ENCODE measurements at places on chromosomes 6 and 20.

DNA sequence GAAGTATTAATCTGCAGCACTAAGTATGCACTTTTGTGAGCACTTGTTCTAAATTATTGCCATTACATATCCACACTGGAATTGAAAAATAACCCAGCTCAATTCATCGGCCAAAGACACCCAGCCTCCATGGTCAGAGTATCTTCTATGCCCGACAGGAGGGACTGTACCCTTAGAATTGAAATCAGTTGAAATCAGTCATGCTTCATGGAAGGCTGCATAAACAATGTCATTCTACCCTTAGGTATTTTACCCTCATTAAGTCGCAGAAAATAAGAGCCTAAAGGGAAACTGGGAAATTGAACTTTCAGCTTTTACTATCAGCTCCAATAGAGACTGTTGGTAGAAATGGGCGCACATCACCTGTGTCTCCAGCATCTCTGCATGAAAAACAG is 2.9 kb upstream of the RAMACL start:
- DNase-seq = no peak

DNA sequence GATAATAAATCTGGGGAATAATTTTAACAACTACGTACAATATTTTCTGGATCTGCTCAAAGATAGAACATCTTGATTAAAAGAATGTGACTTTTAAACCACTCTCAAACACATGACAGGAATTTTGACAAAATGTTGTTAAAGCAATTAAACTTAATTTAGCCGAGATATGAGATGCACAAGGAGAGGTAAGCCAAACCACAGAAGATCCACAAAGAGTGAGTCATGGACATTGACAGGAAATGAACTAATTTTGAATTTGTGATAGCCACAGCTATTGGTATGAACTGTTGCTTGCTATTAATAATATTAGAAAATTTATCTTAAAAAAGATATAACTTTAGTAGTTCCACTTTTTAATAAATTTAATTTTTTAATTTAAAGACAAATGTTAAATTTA is 27.8 kb upstream of the VGLL2 start:
- no peak for DNase-seq

DNA sequence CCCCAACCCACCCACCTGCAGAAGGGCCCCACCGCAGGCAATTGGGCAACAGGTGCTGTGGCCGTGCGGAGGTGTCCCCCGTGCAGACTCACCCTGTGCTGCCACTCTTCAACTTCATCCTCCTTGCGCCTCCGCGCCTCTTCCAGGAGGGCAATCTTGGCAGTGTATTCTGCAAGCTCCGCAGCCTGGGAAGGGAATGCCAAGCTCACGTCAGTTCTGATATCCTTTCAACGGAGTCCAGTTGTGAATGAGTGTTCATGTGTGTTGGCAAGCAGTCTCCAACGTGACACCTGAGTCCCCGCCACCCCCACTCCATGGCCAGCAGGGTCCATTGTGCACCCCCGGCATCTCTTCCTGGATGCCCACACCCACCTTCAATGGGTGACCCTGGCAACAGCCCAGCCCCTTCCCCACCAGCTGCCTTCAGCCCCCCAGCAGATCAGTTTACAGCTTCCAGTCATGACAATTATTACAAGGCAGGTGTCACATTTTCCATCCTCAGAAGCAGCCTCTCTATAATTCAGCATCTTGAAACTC is 49.9 kb downstream of the EZR start:
- DNase-seq = peak; percentile 23

DNA sequence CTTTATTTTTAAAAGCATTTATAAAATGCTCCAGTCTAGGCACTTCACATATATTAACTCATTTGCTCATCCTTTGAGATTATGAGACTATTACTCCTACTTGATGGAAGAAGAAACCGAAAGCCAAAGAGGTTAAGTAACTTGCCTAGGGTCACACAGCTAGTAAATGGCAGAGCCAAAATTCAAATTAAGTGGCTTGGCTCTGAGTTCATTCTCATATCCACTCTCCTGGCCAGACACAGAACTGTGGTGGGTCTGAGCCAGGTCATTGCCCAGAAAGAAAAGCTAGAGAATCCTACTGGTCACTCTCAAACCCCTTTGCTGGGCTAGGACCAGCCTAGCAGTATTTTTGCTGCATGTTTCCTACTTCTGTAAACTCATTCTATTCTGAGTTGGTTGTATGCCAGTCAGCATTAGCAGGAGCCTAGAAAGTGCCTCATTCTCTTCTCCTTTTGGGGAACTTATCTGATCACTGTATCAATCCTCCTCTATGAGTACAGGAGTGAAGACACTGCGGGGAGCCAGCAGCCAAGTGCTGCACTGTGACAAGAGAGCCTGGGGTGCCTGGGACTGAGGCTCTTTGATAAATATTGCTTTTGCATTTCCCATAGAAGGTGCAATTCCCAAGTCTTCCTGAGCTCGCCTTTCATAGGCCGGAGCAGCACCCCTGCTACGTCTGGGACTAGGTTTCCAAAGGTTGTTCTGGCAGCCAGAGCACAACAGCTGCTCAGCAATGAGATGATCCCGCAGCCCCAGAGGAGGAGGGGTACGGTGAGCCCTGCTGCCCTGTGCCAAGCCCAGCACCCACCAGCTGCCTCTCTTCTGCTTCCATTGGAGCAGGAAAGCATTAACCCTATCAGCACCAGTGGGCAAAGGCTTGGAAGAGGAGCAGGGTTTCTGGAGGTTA is 728.3 kb downstream of the MAFB start:
- DNase-seq = peak; percentile 0

- no peak for DNase-seq
Measured at GRCh38 chr6:128822271-128822670, 60.7 kb upstream of the LAMA2 start.

DNA sequence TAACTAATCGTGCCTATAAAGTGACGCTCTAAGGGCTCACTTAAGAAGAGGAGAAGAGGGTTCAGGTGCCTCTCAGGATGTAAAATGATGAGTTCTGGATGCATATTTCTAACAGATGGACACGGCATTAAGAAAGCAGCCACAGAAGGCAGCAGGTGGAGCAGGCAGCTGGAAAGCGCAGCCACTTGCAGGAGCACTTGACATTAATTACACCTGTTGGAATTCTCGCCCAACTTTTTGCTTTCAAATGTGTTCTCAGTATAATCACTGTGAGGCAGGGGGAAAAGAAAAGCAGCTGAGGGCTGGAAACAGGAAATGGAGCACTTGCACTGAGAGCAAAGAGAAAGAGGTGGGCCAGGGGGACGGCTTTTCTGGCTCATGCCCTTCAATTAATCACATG is 164.2 kb downstream of the NKAIN2 start:
- no peak for DNase-seq

DNA sequence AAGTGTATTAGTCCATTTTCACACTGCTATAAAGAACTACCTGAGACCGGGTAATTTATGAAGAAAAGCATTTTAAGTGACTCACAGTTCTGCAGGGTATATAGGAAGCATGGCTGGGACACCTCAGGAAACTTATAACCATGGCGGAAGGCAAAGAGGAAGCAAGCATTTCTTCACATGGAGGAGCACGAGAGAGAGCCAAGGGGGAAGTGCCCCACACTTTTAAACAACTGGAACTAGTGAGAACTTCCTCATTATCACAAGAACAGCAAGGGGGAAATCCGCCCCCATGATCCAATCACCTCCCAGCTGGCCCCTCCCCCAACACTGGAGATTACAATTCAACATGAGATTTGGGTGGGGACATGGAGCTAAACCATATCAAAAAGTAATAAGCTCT is 28.3 kb upstream of the B3GAT2 start:
- no peak for DNase-seq

- DNase-seq = peak; percentile 97
Measured at GRCh38 chr20:34876406-34877282, at the start of gene ACSS2. ACSS2 (plus strand) TSS chr20:34876612; CDS start chr20:34876646, 34 bp downstream.

- no peak for DNase-seq
Measured at GRCh38 chr20:52724541-52724940, 247.6 kb upstream of the TSHZ2 start.

DNA sequence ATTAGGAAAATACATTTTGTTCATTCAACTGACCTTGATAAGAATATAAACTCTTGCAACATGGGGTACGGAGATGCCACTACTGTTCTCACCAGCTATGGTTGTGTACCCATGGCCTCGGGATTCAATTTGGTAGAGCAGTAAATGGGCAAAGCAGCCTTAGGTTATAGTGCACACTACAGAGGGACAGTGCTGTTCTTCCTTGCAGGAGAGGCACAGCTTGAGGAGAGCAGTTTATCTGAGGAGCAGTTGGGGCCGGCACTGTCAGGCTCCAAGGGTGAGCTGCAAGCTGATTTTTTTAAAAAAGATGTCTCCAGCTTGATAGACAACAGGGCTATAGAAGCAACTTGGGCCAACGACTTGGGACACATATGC is 82.4 kb downstream of the SLC35B3 start:
- no peak for DNase-seq

GRCh38 chr6:168195712-168196111 is 116.7 kb upstream of the FRMD1 start:
- DNase-seq = no peak

GRCh38 chr6:35463292-35463691 is 4.9 kb upstream of the RPL10A start:
- no peak for DNase-seq

GRCh38 chr6:119542037-119542436 is 192.5 kb upstream of the MAN1A1 start:
- DNase-seq = no peak

DNA sequence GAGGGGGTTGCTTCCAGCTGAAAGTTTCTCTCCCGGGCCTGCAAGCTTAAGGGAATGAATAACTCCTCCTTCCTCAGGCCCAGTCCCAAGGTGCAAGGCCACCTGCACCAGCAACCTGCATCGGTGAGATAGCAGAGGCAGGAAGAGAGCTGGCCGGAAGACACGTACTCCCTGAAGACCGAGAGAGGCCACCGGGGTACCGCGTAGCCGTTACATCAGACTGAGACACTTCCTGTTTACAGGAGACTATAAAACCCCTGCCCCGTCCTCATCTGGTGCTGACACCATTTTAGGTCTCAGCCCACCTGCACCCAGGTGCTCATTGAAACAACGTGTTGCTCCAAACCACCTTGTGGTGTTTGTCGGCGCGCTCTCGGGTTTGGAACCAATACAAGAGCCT is 60.5 kb upstream of the PRND start:
- no peak for DNase-seq

DNA sequence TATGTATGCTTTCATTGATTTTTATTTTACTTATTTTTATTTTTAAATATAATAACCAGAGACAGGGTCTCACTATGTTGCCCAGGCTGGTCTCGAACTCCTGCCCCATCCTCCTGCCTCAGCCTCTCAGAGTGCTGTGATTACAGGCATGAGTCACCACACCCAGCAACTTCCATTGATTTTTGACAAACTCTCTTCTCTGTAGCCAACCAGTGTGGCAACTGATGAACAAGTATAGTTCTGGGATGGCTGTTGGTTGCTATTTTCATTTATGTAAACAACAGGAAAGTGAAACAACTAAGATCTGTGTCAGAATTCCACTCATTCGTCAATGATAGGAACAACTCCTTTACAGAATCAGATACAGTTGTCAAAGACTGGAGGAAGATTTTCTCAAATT is 356.7 kb upstream of the JARID2 start:
- no peak for DNase-seq

DNA sequence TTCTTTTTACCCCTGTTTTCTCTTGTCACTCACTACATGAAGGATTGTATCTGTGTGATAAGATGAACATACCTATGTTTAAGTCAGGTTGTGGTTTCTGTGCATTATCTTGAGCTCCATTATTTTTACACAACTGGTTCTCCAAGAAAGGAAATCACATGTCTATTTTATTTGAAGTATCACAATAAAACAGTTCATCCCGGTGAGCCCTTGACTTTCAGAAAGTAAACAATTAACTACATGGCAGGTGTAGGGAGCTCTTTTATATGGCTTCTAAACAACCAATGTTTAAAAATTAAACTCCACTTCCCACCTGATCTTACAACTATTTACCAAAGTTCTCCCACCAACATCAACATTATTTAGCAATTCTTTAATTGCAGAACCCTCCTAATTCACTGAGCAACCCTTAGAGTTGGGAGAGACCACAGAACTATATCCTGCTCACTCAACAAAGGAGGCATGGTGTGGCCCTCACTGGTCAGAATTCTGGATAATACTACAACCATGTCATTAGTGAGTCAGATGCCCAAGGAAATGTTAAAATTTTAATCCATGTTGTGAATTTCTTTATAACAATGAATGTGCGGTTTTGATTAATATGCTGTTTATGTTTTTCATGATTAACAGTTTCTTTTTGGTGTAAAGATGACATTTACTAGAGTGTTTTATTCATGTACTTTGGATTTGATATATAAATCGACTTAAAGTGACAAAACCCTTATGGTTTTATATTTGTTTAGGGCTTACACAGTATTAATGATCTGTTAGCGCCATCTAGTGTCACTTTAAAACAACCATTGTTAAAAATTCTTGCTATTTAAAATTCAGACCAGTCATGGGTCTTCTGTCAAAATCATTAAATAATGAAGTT is 50.0 kb upstream of the SCGN start:
- peak; percentile 79 for DNase-seq

- no peak for DNase-seq
Measured at GRCh38 chr6:43983632-43984031, 143.6 kb downstream of the MRPL14 start.

- no peak for DNase-seq
Measured at GRCh38 chr6:163231356-163232014, 183.0 kb upstream of the QKI start.

DNA sequence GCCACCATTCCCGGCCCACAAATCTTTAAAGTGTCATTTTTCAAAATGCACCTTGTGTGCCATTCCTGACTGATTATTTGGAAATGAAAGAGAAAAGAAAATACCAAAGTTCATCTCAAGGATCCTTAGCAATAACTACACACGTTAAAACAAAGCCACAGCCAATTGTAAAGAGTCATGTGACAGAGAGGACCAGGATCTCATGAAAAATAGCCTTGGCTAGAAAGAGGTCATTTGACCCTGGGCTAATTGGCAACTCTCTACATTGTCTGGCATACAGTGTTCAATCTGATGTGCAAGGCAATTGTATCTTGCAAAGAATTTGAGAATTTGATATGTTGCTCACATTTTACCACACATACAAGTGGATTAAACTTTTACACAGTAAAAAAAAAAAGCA is 31.6 kb upstream of the HLA-G start:
- no peak for DNase-seq

- DNase-seq = peak; percentile 23
Measured at GRCh38 chr6:124682751-124683150, 279.5 kb upstream of the RNF217 start.

DNA sequence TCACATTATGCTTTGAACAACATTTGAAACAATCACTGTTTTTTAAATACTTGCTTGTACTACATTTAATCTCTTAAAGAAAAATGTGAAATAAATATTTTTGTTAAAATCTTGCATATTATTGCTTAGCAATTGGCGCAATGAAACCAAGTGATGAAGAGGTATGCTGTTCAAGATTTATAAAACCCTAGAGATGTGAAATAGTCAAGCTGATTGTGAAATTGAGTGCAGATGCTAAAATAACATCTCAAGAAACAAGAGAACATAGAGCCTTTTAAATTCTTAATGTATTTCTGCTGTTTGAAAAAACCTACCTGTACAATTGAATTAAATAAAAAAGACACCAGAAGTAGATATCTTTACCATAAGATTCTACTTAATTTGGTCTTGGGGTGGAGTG is 179.2 kb upstream of the MCHR2 start:
- no peak for DNase-seq

GRCh38 chr6:99282479-99283062 is 66.9 kb downstream of the FAXC start:
- DNase-seq = peak; percentile 66
